ENCODE measurements at places on chromosomes 3 and 15.

DNA sequence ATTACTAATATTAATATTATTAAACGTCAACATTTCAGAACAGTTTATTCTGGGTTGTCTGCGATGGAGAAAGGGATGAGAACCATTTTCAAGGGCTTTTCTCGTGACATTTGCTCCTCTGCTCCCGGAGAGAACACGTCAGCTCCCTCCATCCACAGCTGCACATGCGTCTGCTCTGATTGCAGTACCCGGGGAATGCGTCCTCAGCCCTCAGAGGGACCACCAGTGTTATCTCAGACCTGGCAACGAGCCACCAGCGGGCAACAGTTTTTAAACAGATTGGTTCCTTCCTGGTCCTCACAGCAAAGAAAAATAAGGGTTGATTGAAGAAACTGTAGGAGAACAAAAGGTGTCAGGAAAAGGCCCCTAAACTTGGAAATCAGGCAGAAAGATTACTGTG is 202.2 kb upstream of the ADAMTS9 start:
- DNase-seq = no peak

GRCh38 chr3:170267793-170268192 is 45.6 kb downstream of the PRKCI start:
- DNase-seq = no peak

DNA sequence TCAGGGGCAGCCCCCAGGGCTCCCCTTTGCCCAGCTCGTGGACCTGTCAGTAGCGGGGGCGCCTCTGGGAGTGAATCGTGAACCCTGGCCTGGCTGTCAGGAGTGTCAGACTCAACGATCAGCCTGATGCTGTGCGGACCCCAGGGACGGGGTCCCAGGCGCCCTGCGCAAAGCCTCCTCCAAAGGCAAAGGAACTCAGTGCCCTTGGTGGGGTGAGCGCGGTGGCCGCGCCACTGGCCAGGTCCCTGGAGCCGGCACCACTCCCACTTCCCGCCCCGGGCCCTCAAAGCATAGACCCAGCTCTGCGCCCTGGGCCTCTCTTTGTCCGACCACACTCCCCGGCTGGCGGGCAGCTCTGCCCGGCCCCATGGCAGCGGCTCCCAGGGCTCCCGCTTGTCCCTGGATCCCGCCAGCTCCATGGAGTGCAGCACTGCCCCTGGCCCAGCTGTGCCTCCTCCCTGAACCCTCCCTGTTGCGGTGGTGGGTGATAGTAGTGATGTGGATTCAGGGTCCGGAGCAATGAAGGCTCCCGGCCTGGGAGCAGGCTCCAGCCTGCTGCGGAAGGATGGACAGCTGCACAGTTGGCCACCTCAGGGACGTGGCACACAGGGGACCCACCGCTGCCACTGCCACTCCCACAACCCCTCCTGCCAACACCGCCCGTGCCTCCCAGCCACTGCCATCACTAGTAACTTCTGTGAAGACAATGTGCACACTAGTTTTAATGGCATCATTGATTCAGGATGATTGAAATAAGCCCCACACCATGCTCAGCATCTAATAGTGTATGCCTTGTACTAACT is 263.8 kb downstream of the ZBBX start:
- no peak for DNase-seq

DNA sequence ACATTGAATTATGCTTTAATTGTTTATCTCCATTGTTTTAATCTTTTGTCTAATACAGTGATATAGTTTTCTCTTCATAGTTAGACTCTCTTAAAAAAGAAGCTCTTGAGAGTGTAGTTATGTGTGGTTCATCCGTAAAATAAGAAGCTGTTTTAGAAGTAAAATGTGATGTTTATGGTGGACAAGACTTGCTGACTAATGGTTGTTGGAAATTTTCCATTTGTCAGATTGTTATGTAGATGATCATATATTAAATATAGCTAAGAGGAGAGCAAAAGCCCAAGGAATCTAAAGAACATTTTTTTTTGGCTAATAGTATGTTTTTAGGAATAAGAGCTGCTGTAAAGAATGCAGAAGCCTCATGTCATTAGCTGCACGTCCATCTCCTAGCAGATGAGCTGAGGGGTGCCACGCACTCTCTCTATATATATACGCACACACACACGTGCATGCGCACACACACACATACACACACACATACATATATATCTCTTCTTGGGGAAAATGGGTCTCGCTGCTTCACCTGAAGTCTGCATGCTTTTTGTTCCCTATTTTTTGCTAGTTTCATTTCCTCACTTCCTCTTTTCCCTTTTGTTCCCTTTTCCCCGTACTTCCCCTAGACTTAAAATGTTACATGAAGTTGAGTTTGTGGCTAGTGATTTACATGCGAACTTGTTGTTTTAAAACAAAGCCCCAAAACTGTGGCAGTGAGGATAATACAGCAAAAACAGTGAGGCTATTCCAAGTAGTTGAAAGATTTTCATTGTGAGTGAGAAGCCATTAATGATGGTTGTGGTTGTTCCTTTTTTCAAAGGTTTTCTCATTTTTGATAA is 107.8 kb downstream of the MBNL1 start:
- no peak for DNase-seq

DNA sequence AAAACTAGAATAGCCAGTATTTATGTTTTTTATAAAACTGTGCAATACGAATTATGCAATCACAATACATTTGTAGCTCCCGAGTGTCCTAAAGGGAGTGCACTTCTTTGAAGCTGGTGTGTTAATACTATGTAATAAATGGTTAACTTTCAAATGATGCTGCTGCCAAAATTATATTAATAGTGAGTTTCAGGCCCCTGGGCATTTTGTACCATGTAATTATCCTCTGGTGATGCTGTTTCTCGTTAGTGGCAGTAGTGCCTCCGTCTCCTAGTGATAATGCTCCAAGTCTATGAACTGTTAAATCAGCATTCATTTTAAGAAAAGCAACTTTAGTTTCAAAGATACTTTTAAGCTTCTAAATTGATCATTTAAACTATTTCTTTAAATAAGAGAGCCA is 132.7 kb upstream of the BHLHE40 start:
- DNase-seq = no peak
